Suppressor macrophage treated with lipopolysaccharide for 1 hour (primary cell): ENCODE measurements at places on chromosomes 4 and X.
A peak's percentile ranks its signal among the peaks of the same experiment; 100 is the strongest.

GRCh38 chrX:9369802-9370291 lies 95.0 kb upstream of the TBL1X start:
- DNase-seq, result no peak

- DNase-seq, result peak; percentile 7
Observed at GRCh38 chrX:49701323-49701722, 5.5 kb upstream of the PAGE1 start.

DNA sequence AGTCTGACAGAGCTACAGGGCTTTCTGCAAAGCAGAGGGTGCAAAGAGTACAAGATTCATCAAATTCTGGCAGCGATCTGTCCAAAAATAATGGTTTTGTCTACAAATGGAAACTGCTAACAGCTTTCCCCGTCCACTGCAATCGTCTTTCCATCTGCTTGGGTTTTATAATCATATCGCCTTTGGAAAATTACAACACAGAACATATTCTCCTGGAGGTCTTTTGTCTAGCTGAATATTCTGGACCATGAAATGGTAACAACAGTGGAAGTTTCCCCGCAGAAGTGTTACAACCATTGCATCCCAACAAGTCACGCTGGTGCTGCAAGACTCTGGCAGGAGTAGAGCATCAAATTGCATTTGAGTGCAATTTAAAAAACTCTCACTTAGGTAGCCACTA lies 101.2 kb upstream of the BOD1L1 start:
- DNase-seq, result no peak

GRCh38 chr4:121938282-121939092 lies 13.4 kb downstream of the TRPC3 start:
- no peak for DNase-seq

- DNase-seq, result no peak
Observed at GRCh38 chrX:2862404-2862803, 33.7 kb downstream of the GYG2 start.
